ENCODE measurements at places on chromosomes 4 and X.

DNA sequence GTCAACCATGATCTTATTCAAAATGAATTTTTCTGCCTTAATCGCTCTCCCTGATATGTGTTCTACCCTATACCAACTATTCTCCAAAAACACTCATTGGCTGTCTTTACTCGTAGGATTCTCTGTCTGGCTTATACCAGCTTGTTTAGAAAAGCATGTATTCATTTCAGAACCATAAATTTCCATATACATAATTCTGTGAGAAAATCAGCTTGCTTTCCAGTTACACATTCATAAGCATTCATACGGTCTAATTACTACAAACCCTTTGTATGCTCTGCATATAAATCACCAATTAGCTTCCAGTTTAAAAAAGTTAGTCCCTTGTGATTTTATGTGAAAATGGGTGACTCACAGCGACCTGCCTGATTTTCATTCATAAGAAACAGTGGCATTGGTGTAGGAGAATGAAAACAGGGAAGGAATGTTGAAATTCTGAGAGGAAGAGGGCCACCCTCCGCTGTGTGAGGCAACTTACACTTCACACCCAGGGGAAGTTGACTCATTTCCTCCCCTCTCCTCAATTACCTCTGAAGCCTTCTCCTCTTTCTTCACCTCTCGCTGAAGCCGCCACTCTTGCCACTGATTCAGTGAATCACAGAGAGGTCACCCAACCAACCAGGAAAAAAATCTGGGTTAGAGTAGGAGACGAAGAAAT, 63.3 kb downstream of the MEPE start:
- DNase-seq, result peak; percentile 48

DNA sequence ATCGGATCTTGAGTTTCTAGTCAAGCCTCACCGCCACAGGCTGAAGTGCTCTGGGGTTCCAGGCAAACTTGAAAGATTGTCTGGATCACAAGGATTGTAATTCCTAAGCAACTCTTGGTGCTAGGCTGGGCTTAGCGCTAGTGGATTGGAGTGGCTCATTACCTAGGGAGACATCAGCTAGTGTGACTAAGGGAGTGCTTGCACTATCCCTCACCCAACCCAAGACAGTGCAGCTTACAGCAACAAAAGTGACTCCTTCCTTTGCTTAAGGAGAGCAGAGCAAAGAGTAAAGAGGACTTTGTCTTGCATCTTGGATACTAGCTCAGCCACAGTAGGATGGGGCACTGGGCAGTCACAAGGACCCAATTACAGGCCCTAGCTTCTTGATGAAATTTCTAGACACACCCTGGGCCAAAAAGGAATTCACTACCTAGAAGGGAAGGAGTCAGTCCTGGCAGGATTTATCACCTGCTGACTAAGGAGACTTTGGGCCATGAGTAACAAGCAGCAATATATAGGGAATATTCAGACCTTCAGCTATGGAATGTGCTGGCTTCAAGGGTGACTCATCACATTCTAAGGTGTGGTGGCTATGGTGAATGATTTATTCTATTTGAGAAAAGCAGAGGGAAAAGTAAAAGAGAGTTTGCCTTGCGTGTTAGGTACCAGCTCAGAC, 1212.4 kb downstream of the PCDH18 start:
- no peak for DNase-seq

DNA sequence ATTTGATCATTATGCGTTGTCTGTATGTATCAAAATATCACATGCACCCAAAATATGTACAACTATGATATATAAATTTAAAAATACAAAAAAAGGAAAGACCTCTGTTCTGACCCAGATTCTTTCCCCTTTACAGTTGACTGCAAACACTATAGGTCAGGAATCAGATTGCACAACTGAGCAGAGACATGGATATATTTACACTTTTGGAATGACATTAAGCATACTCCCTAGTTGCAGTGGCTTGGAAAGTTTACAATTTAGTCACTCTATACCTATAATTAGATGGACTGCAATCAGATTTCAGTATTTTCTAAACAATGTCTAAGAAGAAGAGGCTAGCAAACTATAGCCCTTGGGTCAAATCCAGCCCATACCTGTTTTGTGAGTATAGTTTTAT, 98.5 kb upstream of the INPP4B start:
- DNase-seq, result no peak

- no peak for DNase-seq
Observed at GRCh38 chr4:23171976-23172375, 479.2 kb downstream of the GBA3 start.

DNA sequence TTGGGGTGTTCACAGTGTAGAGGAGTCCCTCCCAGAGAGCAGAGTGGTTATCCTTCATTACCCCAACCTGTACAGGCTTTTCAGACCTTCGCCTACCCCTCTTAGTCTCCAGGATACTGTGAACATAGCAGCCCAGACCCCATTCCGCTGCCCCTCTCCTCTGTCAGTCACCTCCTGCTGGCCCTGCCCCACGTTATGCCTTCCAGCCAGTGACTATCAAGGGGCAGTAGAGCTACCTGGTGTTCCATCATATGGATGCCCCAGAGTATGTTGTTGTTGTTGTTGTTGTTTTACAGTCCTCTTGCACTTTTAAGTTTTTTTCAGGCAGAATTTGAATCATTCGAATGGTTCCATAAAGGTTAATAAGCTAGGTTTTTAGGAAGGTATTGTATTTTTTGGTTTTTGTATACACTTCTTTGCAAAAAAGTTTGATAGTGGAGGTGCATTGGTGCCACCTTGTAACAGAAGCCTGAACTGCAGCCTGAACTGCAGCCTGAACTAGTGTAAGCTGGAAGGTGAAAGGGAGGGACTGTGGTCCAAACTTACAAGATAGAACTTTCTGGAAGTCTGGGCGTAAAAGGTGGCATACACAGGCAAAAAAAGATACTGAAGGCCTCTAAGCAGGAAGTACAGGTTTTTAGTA, 101.4 kb upstream of the RAB40AL start:
- peak; percentile 1 for DNase-seq

GRCh38 chr4:25448379-25449109, 71.5 kb downstream of the ANAPC4 start:
- DNase-seq, result no peak

DNA sequence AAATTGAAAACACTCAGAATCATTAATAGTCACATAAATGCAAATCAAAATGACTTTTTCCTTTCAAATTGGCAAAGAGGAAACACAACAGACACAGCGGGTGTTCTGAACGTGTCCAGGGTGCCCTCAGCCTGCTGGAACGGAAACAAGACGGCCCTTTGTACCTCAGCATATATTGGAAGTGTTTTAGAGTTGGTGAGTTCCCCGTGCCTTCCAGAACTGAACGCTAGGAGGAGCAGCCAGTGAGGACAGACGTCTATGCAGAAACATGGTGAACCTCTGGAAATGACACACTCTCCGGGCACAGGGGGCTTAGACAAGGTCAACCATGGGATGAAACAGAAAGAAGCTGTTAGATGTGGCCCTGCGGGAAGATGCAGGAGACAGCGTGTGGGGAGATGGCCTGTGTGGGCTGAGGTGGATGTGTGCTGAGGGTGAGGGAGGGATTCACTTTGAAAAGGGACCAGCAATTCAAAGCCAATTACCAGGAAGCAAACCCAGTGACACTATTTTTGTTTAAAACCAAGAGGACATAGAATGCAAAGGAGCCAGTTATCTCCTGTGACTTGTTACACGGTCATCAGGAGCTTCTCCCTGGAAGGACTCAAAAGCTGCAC, 40.4 kb downstream of the RNF212 start:
- DNase-seq, result peak; percentile 67

- no peak for DNase-seq
Observed at GRCh38 chr4:76998251-76998901, 48.8 kb downstream of the SEPTIN11 start.

Data from stimulated activated CD4-positive, alpha-beta T cell treated with anti-CD3 and anti-CD28 coated beads, Interleukin-15, amount 100 ng/mL, for 24 hours (primary cell).